SJSA1 (cell line): ENCODE measurements at places on chromosomes 6 and 20.

DNA sequence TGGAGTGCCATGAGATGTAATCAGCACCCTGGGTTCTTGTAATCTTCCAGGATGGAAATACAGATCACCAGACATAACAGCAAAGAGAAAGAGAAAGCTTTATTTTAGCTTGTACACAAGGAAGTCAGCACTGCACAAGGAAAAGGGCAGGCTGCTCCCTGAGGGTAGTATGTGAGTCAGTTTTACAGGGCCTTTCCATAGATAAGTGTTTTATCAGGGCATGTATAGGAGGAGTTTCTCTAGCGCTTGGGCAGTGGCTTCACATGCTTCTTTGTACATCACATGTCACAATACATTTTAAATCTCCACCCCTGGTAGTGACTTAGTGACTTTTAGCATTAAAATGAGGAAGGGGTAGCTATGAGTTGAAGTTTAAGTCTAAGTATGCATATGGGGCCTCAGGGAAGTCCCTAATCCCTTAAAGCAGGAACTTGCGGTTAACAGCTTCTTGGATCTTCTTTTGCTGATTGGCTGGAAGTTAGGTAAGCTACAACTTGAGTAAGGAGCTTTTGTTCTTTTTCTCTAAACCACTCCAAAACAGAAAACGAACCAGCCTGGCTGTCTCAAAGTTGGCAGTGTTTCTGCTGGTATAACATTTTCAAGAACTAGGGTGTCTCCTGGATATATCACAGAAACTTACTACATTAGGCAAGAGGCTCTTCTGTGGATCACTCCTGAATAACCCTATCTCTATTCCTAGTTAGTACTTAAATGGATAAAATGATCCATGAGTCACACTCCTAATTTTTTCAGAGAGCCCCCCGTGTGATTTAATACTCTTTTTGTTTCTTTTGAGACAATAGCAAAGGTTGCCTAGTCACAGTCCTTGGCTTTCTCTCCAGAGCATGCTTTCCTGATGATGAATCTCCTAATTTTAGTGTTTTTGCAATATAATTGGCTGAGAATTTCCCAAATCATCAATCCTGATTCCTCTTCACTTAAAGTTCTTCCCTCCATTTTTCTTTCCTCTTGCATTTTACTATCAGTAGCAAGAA is 60.2 kb downstream of the MRAP2 start:
- no peak for DNase-seq

DNA sequence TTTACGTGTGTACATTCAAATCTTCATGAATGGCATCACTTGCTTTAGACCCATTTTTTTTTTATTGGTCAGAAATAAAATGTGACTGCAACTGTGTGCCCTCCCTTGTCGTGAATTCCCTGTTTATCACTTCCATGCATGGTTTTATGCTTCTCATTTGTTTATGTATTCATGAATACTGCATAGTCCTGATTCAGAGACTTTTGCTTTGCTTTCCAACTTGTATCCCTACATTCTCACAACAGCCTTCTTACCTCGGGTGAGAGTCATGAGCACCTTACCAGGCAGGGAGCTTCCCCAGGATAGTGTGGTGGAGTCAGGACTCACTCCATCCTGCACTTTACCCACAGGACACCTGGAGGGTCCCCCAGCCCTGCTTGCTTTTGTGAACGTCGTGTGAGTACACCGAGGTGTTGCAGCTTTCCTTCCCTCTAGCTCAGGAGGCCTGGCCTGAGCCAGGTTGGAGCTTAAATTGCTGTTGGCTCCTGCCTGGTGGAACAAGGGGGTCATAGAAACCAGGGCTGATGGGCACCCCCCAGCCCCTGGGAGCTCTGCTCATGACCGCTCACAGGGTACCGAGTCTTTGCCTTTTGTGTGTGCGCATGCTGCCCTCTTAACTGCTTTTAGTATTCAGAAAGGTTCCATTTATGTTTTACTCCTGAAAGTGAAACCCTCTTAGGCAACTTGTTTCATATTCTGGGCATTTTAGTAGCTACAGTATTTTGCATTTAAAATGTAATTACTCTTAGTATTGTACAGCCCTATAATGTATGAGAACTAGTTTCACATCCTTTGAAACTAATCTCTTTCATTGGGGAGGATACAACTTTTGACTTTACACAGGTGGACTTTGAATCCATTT is 66.0 kb downstream of the CDS2 start:
- no peak for DNase-seq

GRCh38 chr20:24617080-24617432 is 147.6 kb downstream of the SYNDIG1 start:
- no peak for DNase-seq

DNA sequence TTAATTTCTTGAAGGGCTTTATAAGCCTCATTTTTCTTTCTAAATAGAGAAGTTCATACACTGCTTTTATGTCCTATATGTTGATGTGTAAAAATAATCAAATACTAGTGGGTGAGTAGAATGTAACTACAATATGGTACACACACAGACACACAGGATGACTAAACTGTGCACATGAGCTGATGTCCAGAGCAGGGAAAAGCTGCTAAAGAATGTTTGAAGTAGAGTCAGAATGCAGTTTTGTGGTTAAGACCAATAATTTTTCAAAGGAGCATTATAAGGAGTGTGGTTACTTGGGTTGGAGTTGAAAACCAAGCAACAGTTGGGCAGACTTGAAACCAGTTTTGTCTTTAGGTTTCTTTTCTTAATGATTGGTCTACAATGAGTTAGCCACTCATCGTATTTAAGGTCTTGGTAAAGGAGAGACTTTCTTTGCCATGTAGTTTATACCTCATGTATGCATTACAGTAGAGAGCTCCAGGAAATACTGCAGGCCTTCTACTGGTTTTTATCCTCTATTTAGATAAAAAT is 196.6 kb downstream of the ESR1 start:
- DNase-seq: no peak

DNA sequence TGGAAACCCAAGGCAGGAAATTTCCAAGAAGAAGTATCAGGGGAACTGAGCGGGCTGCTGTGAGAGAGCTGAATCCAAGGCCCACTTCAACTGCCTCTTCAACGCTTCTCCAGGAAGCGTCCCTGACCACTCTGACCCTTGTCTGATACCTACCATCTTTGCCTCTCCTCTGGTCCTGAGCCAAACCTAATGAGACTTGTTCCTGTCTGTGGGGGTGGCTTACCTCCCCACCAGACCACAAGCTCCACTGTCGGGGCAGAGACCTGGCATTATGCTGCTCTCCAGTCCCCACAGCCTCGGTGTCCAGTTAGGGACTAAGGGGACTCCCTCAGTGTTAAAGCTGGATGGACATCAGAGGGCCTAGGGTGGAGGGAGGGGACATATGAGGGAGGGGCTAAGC is 49.7 kb downstream of the LRFN2 start:
- DNase-seq: no peak

DNA sequence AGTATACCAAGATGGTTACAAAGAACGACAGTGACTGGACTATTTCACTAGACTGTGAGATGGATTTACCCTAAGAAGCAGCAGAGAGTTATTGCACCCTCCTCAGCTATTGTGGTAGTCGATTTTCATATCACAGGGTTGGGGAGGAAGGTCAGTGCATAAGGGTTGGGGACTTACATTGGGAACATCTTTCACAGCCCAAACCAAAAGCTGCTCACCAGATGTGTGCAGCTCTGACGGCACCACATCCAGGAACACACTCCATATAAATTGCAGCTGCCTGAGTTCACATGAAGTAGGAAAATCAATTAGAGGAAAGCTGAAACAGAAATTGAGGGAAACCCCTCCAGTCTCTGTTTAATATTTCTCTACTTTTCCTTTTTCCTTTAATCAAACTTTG is 470.5 kb upstream of the NRSN1 start:
- DNase-seq: no peak

DNA sequence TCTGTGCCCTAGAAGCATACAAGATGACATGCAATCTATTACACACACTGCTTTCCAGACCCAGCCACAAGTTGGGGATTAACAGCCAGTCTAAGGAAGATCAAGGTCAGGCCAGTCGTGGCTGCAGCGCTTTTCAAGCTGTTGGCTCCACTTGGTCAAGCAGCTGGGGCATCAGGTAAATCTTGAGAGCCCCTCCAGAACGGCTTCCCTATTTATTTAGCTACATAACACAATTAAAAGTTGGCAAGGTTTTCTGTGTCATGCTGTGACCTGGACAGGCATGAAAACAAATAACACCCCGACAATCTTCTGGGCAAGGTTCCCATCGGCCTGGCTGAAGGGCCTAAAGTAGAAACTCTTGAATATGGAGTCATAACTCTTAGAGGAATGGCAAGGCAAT is 524.3 kb downstream of the PRKN start:
- DNase-seq: no peak

DNA sequence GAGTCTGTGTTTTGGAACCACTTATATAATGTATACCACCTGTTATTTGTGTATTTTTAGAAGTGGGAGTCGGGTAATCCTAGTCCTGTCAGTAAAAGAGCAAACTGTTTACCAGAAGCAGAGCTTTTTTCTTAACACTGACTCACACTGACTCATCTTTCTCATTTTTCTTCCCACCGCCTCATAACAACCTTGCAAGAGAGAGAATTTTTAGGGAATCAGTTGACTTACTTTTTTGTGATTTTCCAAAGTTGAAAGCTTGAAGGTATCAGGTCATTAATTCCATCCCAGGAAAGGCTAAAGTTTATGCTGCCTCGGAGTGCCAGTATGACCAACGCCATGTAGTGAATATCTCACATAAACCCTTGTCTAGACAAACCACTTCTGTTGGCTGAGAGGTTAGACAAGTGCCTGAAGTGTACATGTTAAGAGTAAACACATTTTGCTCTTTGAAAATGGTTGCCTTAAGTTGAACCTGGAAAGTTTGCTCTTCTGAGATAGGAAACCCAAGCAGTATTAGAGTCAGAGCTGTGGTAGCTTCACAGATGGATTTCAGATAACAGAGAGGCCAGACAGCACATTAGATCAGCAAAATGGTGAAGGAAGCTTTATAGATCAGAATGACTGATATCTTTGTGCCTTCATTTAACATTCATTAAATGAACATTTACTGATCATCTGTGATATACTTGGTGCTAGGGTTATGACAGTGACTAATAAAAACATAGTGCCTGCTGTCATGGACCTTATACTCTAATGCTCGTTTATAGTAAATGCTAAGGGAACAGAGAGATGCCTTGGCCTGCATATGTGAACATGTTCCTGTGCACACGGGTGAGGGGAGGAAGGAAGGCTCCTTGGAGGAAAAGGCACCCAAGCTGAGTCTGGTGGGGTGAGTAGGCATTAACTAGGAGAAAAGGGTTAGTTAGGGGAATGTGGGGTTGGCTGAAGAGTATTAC is 29.1 kb upstream of the PKIG start:
- DNase-seq: no peak

- DNase-seq: no peak
Measured at GRCh38 chr6:9540126-9540525, 874.7 kb downstream of the TFAP2A start.

DNA sequence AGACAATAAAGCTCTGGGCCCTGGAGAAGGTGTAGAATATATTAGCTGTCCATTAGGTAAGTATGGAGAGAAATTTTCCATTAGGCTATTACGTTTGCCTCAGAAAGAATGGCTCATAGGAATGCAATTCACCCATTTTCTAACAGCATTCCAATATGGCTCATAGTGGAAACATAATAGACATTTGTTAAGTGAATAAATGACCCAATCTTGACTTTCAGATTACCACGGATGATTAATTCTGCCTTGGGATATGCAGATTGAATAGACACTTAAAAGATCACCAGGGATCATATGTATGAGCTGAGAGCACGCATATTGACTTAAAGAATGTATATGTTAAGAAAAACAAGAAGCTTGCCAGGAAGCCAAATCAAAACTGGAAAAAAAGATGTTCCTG is 209.1 kb upstream of the CDYL start:
- DNase-seq: no peak

DNA sequence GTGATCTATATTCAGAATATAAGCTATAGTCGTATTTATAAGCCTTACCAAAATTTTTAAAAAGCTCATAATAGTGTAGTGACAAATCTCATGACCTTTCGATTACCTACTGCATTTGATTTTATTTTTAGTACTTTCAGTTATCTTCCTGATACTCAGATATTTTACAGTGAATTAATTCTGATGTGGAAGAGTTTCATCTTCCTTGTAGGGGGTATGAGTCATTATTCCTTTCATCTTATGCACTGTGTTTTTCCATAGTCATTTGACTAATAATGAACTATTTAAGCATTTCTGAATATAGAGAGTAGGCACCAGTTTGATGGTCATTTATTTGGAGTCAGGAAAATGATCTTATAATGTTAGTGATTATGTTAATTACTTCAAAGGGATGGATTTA is 36.4 kb downstream of the HDGFL1 start:
- DNase-seq: no peak

DNA sequence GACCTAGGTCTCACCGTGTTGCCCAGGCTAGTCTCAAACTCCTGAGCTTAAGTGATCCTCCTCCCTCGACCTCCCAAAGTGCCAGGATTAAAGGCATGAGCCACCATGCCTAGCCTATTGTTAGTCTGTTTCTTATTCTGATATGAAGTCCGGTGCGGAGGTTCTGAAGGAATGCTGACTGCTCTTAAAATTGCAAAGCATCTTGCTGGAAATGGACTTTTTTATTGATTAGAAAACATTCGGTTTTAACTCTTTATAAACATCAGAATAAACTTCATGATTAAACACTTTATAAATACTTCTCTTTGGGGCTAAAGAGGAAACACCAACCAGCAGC is 3.2 kb downstream of the TNFAIP3 start:
- DNase-seq: no peak

DNA sequence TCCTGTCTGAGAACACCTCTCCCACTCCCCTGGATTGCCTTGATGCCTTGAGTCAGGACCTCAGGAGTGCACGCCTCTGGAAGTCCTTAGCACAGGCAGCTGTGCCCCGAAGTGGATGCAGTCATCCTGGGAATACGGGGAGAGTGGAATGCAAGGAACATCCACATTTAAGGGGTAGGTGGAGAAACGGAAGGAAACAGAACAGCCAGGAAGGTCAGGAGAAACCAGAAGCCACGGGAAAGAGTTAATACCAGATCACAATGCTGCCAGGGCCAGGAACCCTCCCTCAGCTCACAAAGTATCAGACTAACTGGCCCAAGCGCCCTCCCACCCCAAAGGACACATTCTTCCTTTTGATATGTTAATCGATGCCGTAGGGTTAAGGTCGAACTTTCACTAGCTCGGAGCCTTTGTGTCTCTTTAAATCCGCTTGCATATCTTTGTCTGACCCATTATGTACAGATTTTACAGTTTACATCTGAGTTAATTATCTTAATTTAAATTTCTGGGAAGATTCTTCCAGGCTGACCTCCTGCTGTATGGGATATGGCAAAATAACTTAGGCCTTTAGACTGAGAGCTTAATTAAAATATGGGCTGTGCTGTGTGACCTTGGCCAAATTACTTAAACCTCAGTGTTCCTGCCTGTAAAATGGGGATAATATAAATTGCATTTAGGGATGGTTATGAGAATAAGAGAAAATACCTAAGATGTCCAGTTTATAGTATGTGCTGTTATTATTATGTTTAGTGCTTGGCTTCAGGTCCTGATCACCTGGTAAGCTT is 24.0 kb upstream of the CCND3 start:
- DNase-seq: no peak

GRCh38 chr6:147117580-147117979 is 86.6 kb upstream of the STXBP5 start:
- DNase-seq: no peak
